ENCODE measurements at places on chromosomes 12 and 14.

- no peak for DNase-seq
Observed at GRCh38 chr12:68375756-68376695, 43.9 kb upstream of the MDM1 start.

GRCh38 chr14:68976160-68977067, 2.7 kb downstream of the ACTN1 start:
- DNase-seq, result no peak

GRCh38 chr12:113316155-113316554, 18.8 kb downstream of the SLC8B1 start:
- DNase-seq, result no peak

- no peak for DNase-seq
Observed at GRCh38 chr14:102241147-102241546, 63.8 kb downstream of the MOK start.

DNA sequence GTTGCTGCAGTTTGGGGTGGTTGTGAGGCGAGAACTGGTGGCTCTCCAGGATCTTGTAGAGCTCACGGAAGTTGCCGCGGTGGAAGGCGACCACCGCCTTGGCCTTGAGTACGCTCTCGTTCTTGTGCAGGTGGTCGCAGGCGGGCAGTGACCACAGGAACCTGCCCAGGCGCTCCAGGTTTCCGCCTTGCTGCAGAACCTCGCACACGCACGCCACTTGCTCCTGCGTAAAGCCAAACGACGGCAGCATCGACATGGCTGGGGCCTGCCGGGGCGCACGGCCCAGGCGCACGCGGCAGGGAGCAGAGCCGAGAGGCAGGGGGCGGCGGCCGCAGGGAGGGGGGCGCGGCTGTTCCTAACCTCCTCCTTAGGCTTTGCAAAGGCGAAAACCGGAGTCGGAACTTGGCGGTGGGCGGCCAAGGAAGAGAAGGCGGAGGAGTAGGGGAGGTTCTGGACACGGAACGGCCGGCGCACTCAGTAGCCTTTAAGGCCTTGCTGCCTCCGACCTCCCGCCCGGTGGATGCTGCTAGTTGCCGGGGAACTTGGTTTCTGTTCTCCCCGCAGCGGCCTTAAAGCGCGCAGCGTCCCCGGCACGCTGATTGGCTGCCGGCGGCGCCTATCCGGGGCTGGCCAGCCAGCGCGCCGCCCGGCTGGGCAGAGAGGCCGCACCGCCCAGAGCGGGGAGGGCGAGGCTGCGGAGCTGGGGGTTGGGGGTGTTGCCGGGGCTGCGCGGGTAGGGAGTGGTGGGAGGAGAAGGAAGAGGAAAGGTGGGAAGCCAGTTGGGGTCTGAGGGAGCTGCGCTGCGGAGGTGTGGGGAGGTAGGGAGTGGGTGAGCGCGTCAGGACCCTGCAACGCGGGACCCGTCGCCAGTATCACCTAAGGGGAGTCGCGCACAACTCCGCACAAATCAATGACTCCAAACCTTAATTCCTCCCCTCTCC, at the start of gene SIX1:
TSS of gene SIX1 (minus strand) at position 544 of the 941 bp plus-strand sequence. CDS start at position 256, 288 bp downstream.
- no peak for DNase-seq

DNA sequence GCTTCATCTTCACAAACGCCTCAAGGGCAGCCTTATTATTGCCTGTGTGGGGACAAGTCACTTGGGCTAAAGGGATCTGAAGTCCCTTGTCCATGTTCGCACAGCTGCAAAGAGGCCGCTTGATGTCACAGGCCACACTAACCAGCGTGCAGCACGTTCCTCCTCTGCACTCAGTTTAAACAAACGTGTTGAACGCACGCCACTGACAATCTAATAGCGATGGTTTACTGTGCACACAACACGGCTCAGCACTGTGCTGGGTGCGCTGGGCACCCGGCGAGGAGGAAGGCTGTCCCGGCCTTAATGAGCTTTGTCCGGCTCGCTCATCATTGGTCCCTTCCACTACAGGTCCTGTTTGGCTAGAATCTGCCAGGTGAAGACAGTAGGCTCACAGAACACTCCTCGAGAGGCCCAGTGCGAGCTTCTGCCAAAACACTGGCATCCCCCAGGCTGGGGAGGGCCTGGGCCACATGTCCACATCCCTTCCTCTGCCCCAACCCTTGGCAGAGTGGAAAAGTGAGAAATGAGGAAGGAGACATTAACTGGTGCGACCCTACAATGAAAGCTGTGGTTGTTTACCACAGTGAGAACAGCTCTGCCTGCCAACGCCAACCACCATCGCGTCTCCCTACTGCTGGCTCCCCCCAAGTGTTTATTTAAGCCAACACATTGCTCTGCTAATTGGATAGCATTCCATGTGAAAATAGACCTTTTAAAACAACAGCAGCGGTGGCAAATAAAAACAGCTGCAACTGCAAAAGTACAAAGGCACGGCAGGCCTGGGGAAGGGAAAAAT, 113.2 kb downstream of the RBM19 start:
- no peak for DNase-seq

DNA sequence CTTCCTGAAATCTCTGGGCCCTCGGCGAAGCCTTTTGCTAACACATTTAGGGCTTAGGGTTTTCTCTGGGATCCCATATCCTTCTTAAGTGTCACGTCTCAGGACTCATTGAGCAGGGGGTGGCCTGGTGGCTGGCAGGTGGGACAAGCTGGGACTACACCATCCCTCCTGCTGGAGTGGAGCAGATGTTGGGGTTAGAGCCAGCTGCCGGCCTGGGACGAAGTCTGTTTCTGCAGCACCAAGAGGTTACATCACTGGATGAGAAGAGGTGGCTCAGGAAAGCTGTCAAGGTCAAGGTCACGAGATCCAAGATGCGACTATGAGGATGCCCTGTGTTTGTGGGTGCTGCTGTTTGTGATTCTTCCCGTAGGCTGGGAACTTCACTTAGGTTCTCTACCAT, 16.3 kb downstream of the SMCO2 start:
- no peak for DNase-seq

GRCh38 chr12:63302269-63302940, 151.4 kb upstream of the AVPR1A start:
- no peak for DNase-seq

- DNase-seq, result no peak
Observed at GRCh38 chr12:95216711-95217376, 423 bp downstream of the FGD6 start.

DNA sequence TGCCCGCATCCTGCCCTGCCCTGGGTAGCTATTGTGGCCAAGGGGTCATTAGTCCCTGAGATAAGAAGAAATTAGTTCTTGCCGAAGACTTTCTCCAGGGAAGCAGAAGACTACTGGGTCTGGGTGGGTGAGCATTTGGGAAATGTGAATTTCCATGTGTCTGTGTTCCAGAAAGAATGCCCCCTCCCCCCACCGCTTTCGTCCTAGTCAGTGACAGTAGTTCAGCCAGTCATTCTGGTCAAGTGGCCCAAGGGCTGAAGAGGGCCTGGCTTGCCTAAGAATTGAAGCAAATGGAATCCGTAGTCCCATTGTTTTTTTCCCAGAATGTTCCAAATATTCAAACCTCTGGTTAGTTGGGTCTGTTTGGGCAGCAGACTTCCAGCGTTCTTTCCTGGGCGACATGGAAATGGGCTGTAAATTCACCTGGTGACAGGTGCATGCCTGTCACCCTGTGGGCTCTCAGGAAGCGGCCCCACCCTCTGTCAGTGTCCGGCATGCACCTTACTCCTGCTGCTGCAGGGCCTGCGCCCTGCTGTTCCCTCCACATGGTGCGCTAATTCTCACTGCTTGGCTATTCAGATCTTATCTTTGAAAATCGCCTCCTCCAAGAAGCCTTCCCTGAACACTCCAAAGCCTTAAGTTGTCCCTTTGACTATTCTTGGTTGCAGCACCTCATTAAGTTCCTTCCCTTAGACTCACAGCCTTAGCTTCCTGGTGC, 1.4 kb upstream of the RFLNA start:
- no peak for DNase-seq

DNA sequence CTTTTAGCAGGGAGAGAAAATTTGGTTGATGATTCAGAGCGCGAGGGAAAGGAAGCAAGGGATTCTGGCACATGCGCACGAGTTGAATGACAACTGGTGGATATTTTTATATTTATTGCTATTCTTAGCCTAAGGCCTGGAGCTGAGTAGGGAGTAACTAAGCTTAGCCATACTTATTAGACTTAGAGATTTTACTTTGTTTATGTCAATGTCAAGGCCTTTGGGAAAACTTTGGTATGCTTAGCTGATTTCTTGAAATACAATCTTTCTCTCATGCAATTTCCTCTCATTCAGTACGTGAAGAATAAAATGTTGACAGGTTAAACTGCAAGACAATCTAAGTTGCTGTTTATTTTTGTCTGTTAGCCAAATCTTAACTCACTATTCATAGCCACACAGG, 101.1 kb downstream of the CRADD start:
- no peak for DNase-seq

DNA sequence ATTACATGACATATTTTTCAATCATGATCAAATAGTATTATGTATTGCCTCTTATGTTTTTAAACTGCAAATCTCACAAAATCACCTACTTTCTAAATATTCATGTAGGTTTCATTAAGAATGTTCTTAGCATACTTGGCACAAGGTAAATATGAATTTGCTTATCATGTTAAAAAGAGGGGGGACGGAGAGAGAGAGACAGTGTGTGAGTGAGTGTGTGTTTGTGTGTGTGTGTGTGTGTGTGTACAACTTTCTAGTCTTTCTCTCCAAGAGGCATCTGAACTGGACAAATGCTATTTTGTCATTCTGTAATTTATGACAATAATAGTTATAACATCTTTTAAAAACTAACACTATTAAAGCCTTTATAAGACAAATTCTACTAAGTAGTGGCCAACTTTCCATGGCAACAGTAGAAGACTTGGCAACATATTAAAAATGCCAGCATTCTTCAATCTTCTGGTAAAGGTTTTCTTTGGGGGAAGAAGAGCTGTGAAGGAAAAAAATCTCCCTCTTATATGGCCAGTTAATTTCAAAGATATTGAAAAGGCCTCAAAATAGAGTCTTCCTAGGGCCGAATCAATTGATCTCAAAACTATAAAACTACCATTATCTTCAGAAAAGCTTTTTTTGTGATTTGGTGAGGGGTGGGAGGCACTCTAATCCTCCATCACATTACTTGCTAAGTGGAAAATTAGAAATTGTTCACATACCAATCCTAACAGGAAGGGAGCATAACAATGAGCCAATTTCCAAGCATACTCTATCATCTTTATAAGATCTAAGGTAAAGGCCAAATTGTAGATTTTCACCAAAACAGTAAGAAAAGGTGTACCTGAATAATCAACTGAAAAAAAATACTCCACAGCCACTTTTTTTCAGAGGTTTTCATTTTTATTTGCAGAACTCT, 28.2 kb downstream of the CDK17 start:
- no peak for DNase-seq

DNA sequence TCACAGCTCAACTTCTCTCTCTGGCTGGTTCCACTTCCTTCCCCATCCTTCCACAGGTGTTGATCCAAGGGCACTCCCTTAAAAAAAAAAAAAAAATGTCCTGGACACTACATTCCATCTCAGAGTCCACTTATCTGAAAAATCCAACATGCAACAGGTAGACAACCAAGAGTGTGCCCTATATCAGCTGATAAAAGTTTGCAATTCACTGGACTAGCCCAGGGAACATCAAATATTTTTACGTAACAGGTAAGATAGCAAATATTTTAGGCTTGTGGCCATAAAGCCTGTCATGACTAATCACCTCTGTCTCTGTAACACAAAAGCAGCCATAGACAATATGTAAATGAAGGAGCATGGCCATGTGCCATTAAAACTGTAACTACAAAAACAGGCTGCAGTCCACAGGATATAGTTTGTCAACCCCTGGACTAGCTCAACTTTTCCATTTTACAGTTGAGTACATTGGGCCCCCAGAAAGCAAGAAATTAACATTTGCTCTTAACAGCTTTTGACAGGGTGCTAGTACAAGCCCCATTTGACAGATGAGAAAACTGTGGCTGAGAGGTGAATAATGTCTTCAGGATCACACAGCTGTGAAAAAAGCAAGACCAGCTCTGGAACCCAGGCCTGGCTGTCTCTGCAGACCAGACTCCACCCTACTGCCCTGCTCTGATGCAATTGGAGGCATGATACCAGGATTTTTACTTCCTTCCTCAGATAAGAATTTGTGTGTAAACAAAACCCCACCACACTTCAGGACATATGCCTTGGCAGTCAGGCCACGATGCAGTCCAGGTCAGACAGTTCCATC, 68.9 kb downstream of the CMKLR1 start:
- DNase-seq, result no peak

DNA sequence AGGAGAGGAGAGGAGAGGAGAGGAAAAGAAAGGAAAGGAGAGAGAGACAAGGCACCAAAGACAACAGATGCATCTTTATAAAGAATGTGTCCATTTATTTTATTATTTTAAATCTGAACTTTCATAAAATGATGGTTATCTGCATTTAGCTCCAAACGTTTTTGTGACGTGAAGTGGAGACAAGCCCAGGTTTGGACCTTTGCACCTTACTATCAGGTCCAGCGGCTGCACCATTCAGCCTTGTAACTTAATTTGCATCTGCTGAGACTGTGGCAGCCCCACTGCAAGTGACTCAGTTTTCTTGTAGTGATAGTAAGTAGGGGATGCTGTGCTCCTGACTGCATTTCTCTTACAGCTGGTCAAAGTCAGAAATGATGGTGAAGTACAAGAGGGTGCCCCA, 130.7 kb downstream of the NTF3 start:
- DNase-seq, result no peak

DNA sequence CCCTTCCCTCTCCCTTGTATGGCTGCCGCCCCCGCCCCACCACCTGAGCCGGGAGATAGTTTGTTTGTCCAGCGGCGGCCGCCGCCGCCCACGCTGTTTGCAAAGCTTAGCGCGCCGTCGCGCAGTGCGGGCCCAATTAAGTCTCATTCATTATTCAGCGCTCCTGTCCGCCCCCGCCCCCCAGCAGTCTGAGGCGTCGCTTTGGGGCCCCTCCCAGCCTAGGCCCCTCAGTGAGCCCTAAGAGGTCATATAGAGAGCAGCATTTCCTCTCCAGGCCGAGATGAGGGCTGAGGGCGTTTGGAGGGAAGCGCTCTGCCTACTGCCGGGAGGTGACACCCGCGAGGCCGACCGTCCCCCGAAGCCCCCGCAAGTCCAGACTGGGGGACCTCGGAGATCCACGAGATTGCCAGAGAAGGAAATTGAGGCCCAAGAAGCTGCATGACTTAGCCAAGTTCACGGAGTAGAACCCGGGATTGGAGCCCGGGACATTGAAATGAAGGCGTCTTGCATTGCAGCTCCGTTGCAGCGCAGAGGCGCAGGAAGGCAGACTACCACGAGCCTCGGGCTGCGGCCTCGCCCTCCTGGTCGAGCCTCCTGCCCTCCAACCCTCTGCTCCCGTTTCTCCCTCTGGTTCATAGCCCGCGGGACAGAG, at the start of gene DNAJC22:
TSS of gene DNAJC22 (plus strand) at position 230 of the 652 bp plus-strand sequence. CDS start 1,985 bp downstream, outside the sequence.
- DNase-seq, result no peak

All from activated CD8-positive, alpha-beta memory T cell treated with anti-CD3 and anti-CD28 coated beads for 48 hours (primary cell).